Activated CD4-positive, alpha-beta T cell treated with anti-CD3 and anti-CD28 coated beads for 24 hours (primary cell): ENCODE measurements at places on chromosomes 1 and 21.

GRCh38 chr21:34524646-34525601 lies 12.9 kb upstream of the KCNE1 start:
- DNase-seq = no peak

DNA sequence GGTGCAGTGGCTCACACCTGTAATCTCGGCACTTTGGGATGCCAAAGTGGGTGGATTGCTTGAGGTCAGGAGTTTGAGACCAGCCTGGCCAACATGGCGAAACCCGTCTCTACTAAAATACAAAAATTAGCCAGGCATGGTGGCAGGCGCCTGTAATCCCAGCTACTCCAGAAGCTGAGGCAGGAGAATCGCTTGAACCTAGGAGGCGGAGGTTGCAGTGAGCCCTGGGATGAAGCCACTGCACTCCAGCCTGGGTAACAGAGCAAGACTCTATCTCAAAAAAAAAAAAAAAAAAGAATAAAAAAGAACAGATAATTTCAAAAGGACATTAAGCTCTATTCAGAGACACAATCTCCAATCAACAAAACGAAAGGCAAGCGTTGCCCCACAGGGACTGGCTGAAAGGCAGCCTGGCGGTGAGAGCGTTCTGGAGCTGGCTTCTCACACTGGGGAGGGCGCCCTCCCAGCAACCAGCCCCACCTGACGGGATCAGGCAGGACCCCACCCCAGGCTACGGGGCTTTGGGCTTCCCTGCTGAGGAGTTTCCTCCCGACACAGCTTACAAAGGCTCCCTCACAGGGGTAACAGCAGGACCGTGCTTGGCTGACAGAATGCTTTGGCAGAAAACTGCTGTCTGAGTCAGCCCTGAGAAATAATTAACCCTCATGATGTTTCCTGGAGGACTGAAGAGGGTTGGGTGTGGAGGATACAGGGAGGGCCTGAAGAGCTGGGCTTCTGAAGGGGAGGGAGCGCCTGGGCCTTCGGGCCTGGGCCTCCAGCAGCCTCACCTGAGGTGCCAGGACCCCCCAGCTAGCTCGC lies 31.1 kb upstream of the SRP9 start:
- DNase-seq = no peak

GRCh38 chr21:39046236-39046916 lies 136.9 kb downstream of the PSMG1 start:
- no peak for DNase-seq

DNA sequence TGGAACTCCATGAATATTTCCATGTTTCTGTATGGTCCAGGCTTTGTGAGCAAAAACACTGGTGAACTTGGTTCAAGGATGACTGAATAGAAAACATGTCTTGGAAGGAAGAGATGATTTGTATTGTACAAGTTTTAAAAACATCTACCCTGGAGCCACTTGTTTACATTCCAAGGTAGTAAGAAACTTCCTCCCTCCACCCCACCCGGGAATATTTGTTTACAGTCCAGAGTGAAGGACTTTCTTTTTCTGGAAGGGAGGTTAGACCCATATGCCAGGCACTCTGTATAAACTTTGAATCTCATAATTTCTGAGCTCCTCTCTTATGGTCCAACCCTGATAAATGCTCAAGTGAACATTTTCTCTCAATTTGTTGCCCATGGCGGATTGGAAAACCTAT lies 323.3 kb upstream of the LYPLAL1 start:
- DNase-seq = no peak

- DNase-seq = no peak
Measured at GRCh38 chr1:218429301-218429700, 84.2 kb downstream of the TGFB2 start.

- no peak for DNase-seq
Measured at GRCh38 chr1:63575340-63575826, 17.8 kb upstream of the PGM1 start.

DNA sequence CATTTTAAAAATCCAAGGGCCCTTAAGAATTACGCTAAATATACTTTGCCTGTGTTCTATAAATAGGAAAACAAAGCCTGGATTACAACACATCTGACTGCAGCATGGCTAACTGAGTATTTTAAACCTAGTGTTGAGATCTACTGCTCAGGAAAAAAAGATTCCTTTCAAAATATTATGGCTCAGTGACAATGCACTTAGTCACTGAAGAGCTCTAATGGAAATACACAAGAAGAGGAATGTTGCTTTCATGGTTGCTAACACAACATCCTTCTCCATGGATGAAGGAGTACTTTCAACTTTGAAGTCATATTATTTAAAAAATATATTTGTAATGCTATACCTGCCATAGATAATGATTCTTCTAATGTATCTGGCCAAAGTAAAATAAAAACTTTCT lies 248.3 kb upstream of the NEGR1 start:
- no peak for DNase-seq

- no peak for DNase-seq
Measured at GRCh38 chr1:117250061-117250606, 39.4 kb upstream of the VTCN1 start.

GRCh38 chr1:230827801-230828200 lies 40.5 kb downstream of the C1orf198 start:
- DNase-seq = no peak
